ENCODE measurements at places on chromosomes 1 and 21. TPM values are rescaled to one million over a fixed set of nuclear protein-coding genes. Genes with fewer than 3 reads are reported as not detected.

DNA sequence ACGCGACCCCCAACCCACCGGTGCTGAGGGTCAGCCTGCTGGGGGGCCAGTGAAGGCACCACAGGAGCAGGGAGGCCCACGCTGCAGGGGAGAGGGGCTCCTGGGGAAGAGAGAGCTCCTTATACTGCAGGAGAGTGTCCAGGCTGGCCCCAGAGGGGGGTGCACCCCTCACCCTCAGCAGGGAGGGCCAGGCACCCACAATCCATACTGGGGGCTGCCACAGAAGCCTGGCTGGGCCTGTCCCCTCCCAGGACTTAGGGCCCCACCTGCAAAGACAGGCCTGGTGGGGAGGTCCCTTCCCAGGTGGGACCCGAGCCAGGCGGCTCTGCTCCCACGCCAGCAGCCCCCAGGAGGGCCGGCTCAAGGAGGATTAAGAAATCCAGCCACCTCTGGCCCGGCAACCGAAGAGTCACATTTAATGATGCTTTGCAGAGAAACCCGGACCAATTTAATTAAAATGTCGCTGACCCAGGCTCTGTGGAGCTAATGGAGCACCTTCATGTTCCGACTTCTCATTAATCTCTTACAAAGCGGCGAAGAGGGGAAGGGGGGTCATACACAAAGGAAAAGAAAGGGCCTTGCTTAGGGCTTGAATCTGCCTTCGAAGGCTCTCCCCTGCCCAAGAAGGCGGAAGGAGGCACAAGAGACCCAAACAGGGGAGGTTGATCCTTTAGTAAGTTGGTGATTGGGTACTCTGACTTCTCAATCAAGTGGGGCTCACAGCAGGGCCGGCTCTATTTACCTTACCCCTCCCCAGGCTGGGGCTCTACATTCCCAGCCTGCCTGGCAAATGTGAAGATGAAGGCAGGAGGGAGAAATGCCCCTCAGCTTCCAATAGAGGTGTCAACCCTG, 25.0 kb downstream of the WNT9A start:
- no peak overlapping the region for H3K27ac ChIP-seq
- no peaks in the 10 kb centered on the region for H3K27me3 ChIP-seq
- no peaks in the 10 kb centered on the region for H3K4me1 ChIP-seq
- H3K36me3 ChIP-seq = no peaks in the 10 kb centered on the region

DNA sequence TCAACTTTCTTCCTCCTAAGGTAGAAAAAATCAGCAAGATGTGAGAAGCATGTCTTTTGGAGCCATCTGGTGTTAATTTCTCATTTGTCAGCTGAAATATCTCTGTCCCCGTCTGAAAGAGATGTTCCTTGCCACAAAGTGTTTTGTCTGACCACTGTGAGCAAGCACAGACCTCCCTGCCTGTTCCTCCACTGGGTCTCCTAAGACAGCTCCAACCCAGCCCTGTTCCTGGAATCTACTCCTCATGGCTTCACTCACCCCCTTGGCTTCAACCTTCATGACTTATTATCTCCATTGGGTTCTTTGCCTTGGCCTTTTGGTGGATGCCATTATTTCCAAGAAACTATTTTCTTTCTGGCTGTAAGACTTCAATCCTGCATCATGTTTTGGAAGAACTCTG, 65.7 kb upstream of the CACHD1 start:
- DNase-seq = no peak
- no peaks in the 10 kb centered on the region for H3K4me1 ChIP-seq
- H3K27me3 ChIP-seq = no peaks in the 10 kb centered on the region
- no peak overlapping the region for H3K4me3 ChIP-seq

PODN gene
- total RNA-seq = 0.24 TPM

DNA sequence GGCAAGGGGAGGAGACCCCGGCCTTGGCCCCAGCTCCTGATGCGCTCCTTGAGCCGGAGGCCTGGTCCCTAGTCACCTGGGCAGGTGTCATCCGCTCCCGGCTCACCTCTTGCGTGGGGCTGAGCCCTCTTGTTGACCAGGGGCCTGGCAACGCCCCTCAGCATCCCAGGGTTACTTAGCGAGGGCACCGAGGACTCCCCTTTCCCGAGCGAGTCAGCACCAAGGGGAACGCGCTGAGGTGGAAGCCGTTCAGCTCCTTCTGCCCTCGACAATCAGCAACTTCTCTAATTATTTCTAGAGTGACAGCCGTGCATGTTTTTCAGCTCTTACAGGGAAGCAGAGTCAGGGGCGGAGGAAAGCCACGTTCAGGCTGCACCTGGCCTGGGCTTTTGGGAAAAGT, 522 bp downstream of the SLC45A1 start:
- H3K4me1 ChIP-seq = peaks cover 21% of the 10 kb centered on the region
- DNase-seq = no peak
- no peak overlapping the region for H3K27ac ChIP-seq
- peak overlapping the region; percentile 69 for H3K4me3 ChIP-seq
- no peaks in the 10 kb centered on the region for H3K36me3 ChIP-seq

DNA sequence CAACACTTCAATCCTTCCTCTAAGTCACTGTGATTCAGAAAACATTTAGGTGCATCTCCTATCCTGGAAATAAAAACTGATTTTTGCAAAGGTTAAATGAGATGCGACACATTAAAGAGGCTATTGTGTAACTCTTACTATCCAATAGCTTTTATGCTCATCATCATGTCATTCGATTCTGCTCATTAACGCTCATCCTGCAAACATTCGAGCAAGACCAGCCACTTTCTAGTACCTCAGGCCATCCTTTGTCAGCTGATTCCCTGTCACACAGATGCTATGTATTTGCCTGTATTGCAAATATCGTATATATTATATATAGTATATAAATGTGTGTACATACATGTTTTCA, 131.6 kb downstream of the TLR5 start:
- H3K4me3 ChIP-seq = no peak overlapping the region
- no peak overlapping the region for H3K27ac ChIP-seq
- H3K36me3 ChIP-seq = peaks cover 7% of the 10 kb centered on the region
- peaks cover 8% of the 10 kb centered on the region for H3K27me3 ChIP-seq
- H3K4me1 ChIP-seq = peaks cover 54% of the 10 kb centered on the region

- no peak overlapping the region for H3K4me3 ChIP-seq
- H3K27ac ChIP-seq = no peak overlapping the region
- H3K27me3 ChIP-seq = no peaks in the 10 kb centered on the region
- H3K36me3 ChIP-seq = no peaks in the 10 kb centered on the region
- H3K4me1 ChIP-seq = peaks cover 28% of the 10 kb centered on the region
Observed at GRCh38 chr1:58011978-58012377, 534.5 kb downstream of the OMA1 start.

DNA sequence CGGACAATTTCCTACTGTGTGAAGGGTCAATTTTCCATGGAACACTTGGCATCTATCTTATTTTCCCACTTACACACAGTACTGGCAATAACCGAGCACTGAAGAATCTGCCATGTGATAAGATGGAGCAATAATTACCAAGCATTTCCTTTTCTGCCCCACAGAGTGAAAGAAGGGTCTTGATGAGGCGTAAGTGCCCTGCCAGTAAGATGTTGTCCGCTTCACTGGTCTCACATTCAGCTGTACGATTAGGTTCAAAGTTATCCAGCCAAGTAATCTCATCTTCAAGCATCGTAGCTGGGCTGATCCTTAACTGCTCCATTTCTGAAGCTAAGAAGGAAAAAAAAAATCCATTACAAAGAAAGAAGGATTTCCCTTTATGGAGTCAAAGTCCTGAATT, 67.8 kb downstream of the PCSK9 start:
- no peak for DNase-seq
- H3K4me1 ChIP-seq = no peaks in the 10 kb centered on the region
- H3K36me3 ChIP-seq = peaks cover 27% of the 10 kb centered on the region
- H3K4me3 ChIP-seq = no peak overlapping the region

DNA sequence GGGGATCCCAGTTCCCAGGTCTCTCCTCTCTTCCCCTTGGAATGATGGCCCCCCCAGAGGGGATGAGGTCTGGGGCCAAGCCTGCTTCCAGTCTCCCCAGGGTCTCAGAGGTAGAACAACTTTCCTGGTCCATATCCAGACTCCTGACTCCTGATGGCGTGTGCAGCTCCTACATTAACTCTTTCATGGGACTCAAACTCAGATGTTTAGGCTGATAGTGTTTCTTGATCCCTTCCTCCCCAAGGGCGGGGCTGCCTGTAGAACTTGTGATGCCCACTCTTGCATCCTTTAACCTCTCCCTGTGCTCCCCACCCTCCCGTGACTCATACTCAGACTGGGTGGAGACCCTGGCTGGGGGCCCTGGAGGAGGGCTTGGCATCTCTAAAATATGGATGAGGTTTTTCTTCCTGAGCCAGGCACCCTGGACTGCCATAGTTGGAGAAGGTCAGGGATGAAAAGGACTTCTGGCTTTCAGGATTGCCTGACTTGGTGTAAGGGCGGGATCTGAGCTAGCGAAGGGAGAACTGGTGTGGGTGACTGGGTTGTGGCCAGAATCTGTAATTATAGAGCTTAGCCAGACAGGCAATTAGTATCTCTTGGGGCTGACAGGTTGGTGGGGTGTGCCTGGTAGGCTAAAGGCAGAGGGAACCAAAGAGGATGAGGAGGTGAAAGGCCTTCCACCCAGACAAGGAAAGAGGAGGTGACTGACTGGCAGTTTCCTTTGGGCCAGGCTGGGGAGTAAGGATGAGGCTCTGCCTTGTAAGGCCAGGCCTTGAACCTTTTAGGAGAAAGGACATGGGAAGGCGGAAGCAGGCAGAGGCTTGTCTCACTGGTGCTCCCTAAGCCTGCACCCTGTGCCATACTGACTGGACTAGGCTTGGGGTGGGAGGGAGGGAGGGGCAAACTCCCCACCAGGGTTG, 1.5 kb downstream of the ATP8B2 start:
- H3K27ac ChIP-seq = peak overlapping the region; percentile 87
- peak overlapping the region; percentile 89 for H3K4me3 ChIP-seq
- no peaks in the 10 kb centered on the region for H3K27me3 ChIP-seq
- DNase-seq = no peak
- peaks cover 2% of the 10 kb centered on the region for H3K36me3 ChIP-seq

DNA sequence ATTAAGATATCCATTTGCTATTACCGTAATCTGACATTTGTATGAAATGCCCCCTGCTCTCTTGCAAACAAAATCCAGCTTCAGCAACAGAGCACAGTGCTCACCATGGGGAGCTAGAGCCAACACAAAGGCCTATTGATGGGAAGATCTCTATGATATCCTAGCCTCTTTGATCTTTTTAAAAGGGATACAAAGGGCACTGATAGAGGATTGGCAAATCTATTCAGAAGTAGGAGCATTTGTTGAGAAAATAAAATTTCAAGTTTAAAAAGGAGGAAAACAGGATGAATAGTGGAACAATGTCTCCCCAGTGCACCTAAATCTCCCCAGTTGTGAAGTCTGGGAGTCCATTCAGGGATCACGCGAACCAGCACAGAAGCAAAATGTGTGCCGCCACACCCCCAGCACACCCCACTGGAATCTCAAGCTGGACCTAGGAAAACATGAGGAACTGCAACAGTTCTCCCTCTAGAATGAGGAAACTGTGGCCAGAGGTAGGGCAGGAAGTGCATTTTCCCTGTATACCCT, 32.2 kb downstream of the MRAP start:
- no peak overlapping the region for H3K4me3 ChIP-seq
- no peaks in the 10 kb centered on the region for H3K27me3 ChIP-seq
- peaks cover 57% of the 10 kb centered on the region for H3K36me3 ChIP-seq
- no peak overlapping the region for H3K27ac ChIP-seq

DNA sequence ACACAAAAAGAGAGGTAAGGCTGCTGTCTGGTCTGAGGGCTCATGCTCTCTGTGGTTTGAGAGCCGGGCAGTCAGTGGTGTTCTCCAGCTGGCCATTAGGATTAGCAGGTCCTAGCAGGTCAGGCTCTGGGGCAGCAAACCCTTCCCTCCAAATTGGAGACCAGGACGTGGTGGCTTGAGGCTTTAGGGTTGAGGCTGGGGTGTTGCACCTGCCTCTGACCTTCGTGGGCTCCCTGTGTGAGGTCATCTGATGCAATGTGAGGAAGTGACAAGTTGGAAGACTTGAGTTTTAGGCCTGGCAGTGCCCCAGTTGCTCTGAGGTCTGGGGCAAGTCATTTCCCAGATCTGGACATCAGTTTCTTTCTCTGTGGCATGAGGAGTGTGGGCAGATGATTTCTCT, 24.4 kb downstream of the SZRD1 start:
- 0 out of 2 replicates have a peak overlapping the region, but pooled peaks have one; percentile 81 for H3K27ac ChIP-seq
- peaks cover 23% of the 10 kb centered on the region for H3K4me1 ChIP-seq
- H3K4me3 ChIP-seq = no peak overlapping the region
- no peak for DNase-seq
- H3K27me3 ChIP-seq = no peaks in the 10 kb centered on the region

GRCh38 chr1:48242141-48242736, 19.7 kb downstream of the SLC5A9 start:
- H3K36me3 ChIP-seq = no peaks in the 10 kb centered on the region
- DNase-seq = no peak
- H3K27me3 ChIP-seq = no peaks in the 10 kb centered on the region
- no peaks in the 10 kb centered on the region for H3K4me1 ChIP-seq

CRYBG2 gene
- 18.4 TPM for total RNA-seq

DNA sequence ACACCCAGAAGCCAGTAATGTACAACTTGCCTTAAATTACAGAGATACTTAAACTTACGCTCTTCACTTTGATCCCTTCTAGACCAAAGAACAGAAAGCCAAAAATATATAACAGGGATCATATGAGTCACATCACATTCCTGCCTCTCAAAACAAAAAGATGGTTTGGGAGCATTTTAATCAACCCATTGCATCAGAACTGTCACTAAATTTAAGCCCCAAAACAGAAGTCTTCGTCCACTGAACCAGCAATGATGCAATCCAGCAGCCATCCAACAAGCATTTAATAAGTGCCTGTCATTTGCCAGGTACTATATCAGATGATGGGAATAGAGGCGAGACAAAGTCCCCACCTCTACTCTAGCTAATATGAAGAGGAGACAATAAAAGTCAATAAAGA, 42.7 kb upstream of the GLIS1 start:
- no peaks in the 10 kb centered on the region for H3K4me1 ChIP-seq
- H3K36me3 ChIP-seq = peaks cover 33% of the 10 kb centered on the region
- no peak for DNase-seq
- no peak overlapping the region for H3K4me3 ChIP-seq
- no peak overlapping the region for H3K27ac ChIP-seq

MCOLN2 gene
- 10.9 TPM for total RNA-seq

FASLG gene
- not detected for total RNA-seq

- no peak overlapping the region for H3K4me3 ChIP-seq
- no peaks in the 10 kb centered on the region for H3K27me3 ChIP-seq
- H3K27ac ChIP-seq = no peak overlapping the region
- no peaks in the 10 kb centered on the region for H3K4me1 ChIP-seq
- no peaks in the 10 kb centered on the region for H3K36me3 ChIP-seq
Observed at GRCh38 chr1:58629031-58629462, 52.0 kb upstream of the TACSTD2 start.

DNA sequence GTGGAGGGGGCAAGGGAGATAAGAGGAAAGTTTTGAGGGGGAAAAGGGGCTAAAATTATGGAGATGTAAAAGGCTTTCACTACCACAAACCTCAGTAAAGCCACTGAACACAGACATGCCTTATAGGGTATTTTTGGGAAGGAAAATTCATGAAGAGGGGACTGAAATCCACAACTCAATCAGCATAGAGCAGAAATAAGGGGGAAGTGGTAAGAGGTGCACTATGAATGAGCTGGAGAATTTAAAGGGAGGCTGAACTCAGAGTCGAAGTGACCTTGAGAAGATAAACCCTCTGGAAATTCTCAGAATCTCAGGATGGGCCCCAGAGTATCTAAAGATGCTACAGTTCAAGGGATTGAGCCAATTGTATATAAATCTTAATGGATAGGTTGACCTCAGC, 15.3 kb downstream of the RHEX start:
- no peak overlapping the region for H3K4me3 ChIP-seq
- no peaks in the 10 kb centered on the region for H3K4me1 ChIP-seq
- no peak for DNase-seq
- no peaks in the 10 kb centered on the region for H3K27me3 ChIP-seq

- H3K27me3 ChIP-seq = no peaks in the 10 kb centered on the region
- H3K36me3 ChIP-seq = no peaks in the 10 kb centered on the region
- no peak overlapping the region for H3K4me3 ChIP-seq
- DNase-seq = no peak
Observed at GRCh38 chr1:219523411-219523810, 89.5 kb downstream of the ZC3H11B start.
